ENCODE measurements at places on chromosomes 1 and 21.

GRCh38 chr1:77370583-77371306 lies 88.9 kb downstream of the AK5 start:
- no peak for DNase-seq

DNA sequence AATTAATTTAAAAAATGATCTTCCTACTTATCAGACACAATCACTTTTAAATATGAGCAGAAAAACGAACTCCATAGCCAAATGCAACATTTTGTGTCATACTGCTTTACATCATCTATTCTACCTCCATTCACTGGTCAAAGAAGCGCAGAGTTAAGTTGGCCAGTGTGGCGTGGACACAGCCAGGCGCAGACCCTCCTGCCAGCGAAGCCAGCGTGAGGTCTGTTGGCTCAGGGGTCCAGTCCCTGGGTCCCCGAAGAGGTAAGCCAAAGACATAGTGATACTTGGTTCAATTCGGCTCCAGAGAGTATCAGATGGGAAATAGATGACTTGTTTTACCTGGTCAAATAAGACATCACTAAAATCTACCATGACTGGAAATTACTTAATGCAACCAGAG lies 59.2 kb downstream of the B3GALT5 start:
- no peak for DNase-seq

DNA sequence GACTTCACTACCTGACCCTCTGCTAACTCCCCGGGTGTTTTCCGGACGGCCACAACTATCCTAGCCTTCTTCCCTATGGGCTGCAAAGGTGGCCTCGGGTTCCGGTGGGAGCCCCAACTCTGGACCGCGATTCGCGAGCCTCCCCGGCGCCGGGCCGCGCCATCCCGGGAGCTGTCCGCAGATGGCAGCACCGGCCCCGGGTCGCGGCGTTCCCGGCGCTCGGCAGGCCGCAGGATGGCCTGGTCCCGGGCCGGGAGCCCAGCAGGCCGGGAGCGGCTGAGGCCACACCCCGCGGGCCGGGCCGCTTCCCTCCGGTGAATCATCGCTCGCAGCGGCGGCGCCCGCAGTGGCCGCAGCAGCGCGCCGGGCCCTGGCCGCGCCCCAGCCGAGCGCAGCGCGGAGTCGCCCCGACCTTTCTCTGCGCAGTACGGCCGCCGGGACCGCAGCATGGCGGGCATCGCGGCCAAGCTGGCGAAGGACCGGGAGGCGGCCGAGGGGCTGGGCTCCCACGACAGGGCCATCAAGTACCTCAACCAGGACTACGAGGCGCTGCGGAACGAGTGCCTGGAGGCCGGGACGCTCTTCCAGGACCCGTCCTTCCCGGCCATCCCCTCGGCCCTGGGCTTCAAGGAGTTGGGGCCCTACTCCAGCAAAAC lies at the start of gene CAPN2:
CAPN2 (plus strand) TSS at position 346 of the 656 bp plus-strand sequence; CDS start at position 448, 102 bp downstream.
- peak; percentile 74 for DNase-seq

DNA sequence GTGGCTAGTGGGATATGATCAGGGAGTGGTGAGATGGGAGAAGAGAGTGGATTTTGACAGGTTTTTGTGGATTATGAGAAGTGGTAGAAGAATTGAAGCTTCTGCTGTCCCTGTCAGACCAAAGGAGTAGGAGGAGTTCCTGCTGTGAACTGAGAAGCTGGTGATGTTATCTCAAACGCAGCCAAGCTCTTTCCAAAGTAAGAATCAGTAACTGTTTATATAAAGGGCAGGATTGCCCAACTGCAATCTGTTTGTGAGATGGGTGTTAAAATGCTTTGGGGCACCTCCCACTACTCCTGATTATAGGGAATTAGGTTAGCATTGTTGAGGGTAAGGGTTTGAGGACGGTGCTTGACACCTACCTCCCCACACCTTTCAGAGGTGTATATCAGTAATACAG lies 60.5 kb upstream of the USP25 start:
- no peak for DNase-seq

GRCh38 chr1:193457676-193458075 lies 271.3 kb upstream of the B3GALT2 start:
- DNase-seq, result no peak

GRCh38 chr1:11194407-11195176 lies 5.4 kb downstream of the ANGPTL7 start:
- DNase-seq, result no peak

DNA sequence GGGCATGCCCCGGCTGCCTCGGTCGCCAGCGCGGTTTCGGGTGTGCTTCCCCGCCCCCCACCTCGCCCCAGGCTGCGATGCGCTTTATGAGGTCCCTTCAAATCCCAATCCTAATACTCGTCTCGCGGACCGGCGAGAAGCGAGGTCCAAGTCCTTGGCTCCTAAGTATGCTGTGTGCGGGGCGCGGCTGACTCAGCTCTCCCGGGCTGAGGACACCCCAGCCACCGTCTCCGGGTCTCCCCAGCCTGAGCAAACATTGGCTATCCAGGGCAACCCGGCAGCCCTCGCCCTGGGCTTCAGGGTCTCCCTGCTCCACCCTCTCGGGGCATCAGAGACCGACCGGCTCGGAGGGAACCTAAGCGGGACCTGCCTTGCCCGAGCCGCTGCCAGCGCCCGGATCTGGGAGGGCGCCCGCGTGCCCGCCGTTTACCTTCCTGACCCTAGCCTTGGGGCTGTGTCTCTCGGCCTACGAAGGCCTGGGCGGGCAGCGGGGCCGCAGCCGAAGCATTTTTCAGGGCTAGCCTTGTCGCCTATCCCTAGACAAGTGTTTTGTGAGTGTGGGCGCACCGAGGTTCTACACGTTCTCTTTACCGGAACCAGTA lies 1.2 kb downstream of the ITPKB start:
- DNase-seq, result peak; percentile 77

GRCh38 chr1:25516686-25517085 lies 26.7 kb upstream of the LDLRAP1 start:
- DNase-seq, result no peak

DNA sequence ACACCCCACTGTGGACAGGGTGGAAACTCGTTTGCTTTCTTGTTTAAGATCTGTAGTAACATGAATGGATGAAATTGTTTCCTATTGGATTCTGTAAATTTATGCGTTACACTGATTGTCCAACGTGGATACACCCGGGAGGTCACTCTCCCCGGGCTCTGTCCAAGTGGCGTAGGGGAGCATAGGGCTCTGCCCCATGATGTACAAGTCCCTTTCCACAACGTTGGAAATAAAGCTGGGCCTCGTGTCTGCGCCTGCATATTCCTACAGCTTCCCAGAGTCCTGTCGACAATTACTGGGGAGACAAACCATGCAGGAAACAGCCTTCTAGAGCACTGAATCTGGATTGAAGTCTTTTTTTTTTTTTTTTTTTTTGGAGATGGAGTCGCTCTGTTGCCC lies 1.4 kb downstream of the RCC1 start:
- peak; percentile 77 for DNase-seq

DNA sequence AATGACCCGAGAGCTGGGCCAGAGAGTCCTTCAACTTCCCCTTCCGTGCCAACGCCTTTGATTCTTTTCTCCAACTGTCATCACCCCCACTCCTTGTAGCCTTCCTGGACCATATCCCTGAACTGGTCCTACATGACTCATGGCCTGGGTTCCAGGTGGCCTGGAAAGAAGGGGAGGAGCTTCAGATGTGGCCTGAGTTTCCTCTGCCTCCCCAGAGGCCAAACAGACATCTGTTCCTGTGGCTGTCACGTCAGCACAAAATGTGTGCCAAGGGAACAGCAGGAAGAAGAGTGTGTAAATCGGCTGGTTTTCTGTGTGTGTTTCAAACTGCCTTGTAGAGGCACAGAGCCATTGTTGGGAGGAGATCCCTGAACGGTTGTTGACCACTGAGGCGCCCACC lies 24.9 kb upstream of the KIRREL1 start:
- no peak for DNase-seq

DNA sequence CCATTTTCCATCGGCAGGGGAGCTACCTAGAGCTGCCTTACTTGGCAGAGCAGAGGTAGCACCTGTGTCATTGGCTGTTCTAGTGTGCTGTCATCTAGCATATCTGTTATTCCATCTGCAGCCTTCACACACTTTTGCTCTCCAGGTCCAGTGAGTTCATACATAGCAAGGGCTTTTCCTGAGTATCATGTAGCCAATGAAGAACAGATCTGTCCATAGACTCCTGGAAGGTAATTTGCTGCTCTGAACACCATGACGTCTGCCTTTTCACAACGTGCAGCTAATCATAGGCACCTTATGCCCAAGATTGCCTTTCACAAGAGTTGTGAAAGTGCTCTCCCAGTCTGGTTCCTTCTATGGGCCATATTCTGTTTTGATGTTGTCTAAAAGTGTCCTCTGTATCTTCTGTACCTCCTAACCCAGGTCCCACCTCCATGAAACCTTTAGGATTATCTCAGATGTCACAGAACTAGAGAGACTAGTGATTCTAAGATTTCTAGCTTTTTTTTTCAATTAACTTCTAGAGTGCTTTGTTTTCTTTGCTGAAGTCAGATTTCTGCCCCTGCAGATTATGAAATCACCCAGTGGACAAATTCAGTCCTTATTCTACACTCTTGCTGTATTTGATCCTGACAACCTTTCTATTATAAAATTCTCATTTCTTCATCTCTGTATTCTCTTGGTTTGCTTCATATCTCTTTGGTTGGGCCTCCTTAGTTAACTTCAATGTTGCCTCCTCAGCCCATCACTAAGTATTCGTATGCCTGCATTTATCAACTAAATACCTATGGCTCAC lies 134.8 kb downstream of the PBX1 start:
- DNase-seq, result no peak

- DNase-seq, result no peak
Measured at GRCh38 chr1:169610858-169611257, 19.1 kb downstream of the SELP start.

- no peak for DNase-seq
Measured at GRCh38 chr1:204126956-204127355, 24.9 kb downstream of the ETNK2 start.

- DNase-seq, result no peak
Measured at GRCh38 chr1:44223187-44223610, 9.9 kb downstream of the DMAP1 start.

DNA sequence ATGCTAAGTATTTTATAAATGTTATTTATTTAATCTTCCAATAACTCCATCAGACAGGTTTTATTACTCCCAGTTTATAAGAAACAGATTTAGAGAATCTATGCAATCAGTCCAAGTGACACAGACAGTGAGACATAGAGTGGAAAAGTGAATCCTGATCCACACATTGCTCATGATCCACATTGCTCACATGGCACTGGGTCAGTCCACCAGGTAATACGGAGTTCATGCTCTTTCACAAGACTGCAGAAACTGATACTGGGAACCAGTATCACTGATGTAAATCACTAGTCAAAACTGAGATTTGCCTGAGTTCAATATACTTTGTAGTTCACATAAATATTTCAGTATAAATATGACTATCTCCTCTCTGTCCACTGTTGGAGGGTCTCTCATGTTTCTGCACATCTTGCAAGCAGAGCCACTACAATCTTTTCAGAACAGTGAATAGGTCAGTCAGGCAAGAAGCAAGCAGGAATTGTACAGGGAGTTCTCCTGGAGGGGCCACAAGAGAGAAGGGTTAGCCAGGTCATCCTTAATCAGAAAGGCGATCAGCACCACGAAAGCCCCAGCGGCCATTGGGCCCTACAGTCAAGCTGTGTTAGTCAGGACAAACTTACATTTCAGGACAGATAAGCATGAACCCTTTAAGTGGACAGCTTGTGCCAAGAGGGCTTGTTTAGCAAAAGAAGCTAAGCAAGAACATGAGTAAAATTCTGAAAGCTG lies 275.4 kb upstream of the NR5A2 start:
- DNase-seq, result no peak

- DNase-seq, result no peak
Measured at GRCh38 chr1:101259744-101260148, 22.9 kb downstream of the S1PR1 start.

- no peak for DNase-seq
Measured at GRCh38 chr1:24846671-24847070, 83.4 kb downstream of the RUNX3 start.

- no peak for DNase-seq
Measured at GRCh38 chr1:216807696-216808095, 84.5 kb upstream of the ESRRG start.

DNA sequence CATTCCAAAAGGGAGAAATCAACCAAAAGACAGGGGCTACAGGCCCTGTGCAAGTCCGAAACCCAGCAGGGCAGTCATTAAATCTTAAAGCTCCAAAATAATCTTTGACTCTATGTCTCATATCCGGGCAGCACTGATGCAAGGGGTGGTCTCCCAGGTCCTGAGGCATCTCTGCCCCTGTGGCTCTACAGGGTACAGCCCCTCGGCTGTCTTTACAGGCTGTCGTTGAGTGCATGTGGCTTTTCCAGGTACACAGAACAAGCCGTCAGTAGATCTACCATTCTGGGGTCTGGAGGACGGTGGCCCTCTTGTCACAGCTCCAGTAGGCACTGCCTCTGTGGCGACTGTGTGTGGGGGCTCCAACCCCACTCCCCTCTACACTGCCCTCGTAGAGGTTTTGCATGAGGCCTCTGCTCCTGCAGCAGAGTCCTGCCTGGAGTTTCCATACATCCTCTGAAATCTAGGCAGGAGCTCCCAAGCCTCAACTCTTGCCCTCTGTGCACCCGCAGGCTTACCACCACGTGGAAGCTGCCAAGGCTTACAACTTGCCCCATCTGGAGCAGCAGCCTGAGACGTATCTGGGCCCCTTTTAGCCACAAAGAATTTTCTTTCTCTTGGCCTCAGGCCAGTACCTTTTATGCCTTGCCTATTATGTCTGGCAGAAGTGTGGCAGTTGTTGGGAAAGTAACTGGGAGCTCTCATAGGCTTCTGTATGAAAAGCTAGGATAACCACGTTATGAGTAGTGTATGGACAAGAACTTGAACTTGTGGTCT lies 52.5 kb downstream of the POU2F1 start:
- no peak for DNase-seq
